CD8-positive, alpha-beta T cell (primary cell): ENCODE measurements at places on chromosomes 13 and 19.

DNA sequence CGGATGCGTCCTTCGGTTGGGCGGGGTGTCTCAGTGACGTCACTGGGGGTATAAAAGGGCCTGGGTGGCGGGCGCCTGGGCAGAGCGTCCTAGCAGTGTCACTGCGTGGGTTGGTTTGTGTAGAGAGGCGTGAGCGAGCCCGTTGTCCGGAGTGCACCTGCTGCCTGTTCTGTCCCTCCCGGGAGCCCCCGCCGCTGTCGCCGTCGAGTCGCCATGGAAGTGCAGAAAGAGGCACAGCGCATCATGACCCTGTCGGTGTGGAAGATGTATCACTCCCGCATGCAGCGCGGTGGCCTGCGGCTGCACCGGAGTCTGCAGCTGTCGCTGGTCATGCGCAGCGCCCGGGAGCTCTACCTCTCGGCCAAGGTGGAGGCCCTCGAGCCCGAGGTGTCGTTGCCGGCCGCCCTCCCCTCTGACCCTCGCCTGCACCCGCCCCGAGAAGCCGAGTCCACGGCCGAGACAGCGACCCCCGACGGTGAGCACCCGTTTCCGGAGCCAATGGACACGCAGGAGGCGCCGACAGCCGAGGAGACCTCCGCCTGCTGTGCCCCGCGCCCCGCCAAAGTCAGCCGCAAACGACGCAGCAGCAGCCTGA, 2.9 kb downstream of the IER2 start:
- peak; percentile 92 for DNase-seq

DNA sequence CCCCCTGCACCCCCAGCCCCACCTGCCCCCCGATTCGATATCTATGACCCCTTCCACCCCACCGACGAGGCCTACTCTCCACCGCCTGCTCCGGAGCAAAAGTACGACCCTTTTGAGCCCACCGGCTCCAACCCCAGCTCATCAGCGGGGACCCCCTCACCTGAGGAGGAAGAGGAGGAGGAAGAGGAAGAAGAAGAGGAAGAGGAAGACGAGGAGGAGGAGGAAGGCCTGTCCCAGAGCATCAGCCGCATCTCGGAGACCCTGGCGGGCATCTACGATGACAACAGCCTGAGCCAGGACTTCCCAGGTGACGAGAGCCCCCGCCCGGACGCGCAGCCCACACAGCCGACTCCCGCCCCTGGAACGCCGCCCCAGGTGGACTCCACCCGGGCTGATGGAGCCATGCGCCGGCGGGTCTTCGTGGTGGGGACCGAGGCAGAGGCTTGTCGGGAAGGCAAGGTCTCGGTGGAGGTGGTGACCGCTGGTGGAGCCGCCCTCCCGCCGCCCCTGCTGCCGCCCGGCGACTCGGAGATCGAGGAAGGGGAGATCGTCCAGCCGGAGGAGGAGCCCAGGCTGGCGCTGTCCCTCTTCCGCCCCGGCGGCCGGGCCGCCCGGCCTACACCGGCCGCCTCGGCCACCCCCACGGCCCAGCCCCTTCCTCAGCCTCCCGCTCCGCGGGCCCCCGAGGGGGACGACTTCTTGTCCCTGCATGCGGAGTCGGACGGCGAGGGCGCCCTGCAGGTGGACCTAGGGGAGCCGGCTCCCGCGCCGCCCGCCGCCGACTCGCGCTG, 9.2 kb downstream of the SCAF1 start:
- no peak for DNase-seq

- DNase-seq = no peak
Observed at GRCh38 chr13:76012091-76012721, 376.1 kb downstream of the LMO7 start.

DNA sequence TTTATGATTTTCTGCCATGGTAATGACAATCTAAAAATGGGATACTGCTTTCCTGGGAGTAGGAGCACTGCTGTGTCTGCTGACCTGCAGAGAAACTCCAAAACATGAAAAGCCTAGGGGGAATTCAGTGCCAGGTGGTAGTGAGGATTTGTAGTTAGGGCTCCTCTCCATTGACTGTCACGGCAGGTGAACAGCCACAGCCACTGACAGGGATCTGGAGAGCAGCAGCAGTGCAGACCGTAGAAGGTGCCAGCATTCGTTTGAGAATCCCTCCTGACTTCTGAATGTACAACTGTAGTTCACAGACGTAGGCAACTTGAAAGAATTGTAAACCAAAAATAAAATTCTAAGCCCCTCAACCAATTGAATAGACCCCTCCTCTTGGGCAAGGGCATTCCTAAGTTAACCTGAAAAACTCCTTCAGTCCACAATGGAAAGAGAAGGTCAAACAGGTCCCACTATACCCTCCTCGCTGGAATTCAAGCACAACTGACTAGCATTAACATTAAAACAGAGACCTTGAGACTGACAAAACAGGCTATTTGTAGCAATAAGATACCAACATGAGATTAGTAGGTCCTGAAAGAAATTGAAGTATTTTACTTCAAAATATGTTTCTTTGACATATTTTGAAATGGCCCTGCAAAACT, 1328.8 kb downstream of the OLFM4 start:
- no peak for DNase-seq
